ENCODE measurements at places on chromosomes 7 and 10. TPM values are rescaled to one million over a fixed set of nuclear protein-coding genes. Genes with fewer than 3 reads are reported as not detected.
A peak's percentile ranks its signal among the peaks of the same experiment; 100 is the strongest.

Gene FAM25A
- not detected for polyA plus RNA-seq

Gene OR9A2
- not detected for polyA plus RNA-seq

Gene AKR1D1
- polyA plus RNA-seq = not detected

Gene DNAJC12
- polyA plus RNA-seq = not detected

Gene CYP26C1
- polyA plus RNA-seq = not detected

Gene BTRC
- polyA plus RNA-seq = 6.0 TPM

GRCh38 chr7:143323653-143324052 is 7.7 kb downstream of the CLCN1 start:
- no peak for DNase-seq
- peaks cover 10% of the 10 kb centered on the region for H3K4me1 ChIP-seq
- H3K27ac ChIP-seq = no peak overlapping the region
- H3K36me3 ChIP-seq = no peaks in the 10 kb centered on the region

- peaks cover 53% of the 10 kb centered on the region for H3K4me1 ChIP-seq
- DNase-seq = no peak
- H3K27ac ChIP-seq = peak overlapping the region; percentile 25
- no peaks in the 10 kb centered on the region for H3K36me3 ChIP-seq
- H3K27me3 ChIP-seq = no peaks in the 10 kb centered on the region
Observed at GRCh38 chr7:131039836-131040235, 287.8 kb upstream of the MKLN1 start.

GRCh38 chr7:95897557-95898251 is 125.3 kb downstream of the DYNC1I1 start:
- peaks cover 3% of the 10 kb centered on the region for H3K27me3 ChIP-seq
- H3K4me1 ChIP-seq = no peaks in the 10 kb centered on the region
- H3K36me3 ChIP-seq = no peaks in the 10 kb centered on the region
- no peak for DNase-seq
- H3K4me3 ChIP-seq = no peak overlapping the region

GRCh38 chr7:78148166-78148894 is 349.8 kb downstream of the PHTF2 start:
- no peak overlapping the region for H3K4me3 ChIP-seq
- H3K36me3 ChIP-seq = no peaks in the 10 kb centered on the region
- peaks cover 14% of the 10 kb centered on the region for H3K27me3 ChIP-seq
- no peak overlapping the region for H3K27ac ChIP-seq
- no peak for DNase-seq

DNA sequence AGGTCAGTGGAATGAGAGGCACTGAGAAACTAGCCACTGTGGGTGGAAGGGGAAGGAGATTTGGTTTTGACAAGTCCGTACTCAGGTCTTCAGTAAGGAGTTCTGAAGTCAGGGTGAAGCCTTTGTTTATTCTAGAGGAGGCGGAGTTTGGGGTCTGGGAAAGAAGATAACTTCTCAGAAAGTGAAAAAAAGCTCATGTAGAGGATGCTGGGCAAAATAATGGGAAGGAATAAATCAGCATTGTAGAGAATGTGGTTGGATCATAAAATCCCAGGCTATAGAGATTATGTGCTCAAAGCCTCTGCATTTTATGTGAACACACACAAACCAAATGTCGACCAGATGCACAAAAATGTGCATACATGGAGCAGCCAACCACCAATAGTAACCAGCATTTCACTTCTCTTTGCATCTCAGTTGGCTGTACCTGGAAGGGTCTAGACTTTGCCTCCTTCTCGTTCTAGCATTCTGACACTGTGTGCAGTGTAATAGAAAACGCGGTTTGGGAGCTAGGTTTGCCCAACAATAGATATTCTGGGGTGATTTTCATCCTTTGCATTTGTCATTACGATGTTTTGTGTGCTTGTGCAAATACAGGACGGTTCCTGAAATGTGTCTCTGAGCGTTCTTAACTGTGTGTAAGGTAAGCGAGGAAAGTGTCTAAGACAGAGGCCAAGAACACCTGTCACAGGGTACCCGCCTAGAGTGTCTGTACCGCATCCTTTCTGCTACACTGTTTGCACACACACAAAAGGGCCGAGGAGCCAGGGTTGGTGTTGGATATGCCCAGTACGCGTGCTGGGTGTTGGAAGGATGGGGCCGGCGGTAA is 603 bp upstream of the HECW1 start:
- peaks cover 64% of the 10 kb centered on the region for H3K27me3 ChIP-seq
- no peak overlapping the region for H3K27ac ChIP-seq
- no peaks in the 10 kb centered on the region for H3K36me3 ChIP-seq
- no peak for DNase-seq
- no peak overlapping the region for H3K4me3 ChIP-seq
- H3K4me1 ChIP-seq = peaks cover 13% of the 10 kb centered on the region

- H3K36me3 ChIP-seq = peaks cover 9% of the 10 kb centered on the region
- H3K4me1 ChIP-seq = peaks cover 9% of the 10 kb centered on the region
- H3K4me3 ChIP-seq = no peak overlapping the region
- H3K27me3 ChIP-seq = no peaks in the 10 kb centered on the region
- no peak for DNase-seq
- H3K27ac ChIP-seq = peak overlapping the region; percentile 48
Observed at GRCh38 chr7:156034397-156034796, 222.1 kb upstream of the SHH start.

DNA sequence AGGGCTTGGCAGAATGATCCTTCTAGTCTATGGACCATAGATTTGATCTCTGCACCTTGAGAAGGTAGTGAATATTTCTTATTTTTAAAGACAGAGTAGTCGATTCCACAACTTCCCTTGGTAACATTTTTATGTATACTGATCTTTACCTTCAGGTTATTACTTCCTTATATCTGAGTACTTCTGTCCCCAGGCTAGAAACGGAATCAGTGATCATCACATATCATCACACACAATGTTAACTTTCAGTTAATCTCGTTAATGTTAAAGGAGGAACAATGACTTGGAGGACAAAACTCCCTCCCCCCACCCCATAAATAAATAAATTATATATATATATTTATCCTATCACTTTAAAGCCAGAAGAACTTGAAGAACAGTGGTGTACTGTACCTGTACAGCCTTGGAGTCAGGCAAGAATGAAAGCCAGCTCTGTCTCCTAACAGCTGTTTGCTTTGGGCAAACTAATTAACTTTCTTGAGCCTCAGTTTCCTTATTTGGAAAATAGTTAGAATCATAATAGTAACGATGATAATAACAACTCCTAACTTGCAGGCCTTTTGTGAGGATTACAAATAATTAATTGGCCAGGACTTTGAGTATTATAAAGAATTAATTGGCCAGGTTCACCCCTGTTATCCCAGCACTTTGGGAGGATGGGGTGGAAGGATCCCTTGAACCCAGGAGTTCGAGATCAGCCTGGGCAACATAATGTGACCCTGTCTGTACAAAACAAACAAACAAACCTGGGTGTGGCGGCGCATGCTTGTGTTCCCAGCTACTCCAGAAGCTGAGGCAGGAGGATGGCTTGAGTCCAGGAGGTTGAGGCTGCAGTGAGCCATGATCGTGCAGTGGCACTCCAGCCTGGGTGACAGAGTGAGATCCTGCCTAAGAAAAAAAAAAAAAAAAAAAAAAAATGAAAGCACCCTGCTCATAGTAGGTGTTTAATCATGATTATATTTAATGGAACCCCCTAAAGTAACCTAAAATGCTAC is 63.5 kb downstream of the SAMD9 start:
- no peak overlapping the region for H3K27ac ChIP-seq
- H3K36me3 ChIP-seq = no peaks in the 10 kb centered on the region
- H3K4me3 ChIP-seq = no peak overlapping the region
- no peaks in the 10 kb centered on the region for H3K27me3 ChIP-seq
- no peaks in the 10 kb centered on the region for H3K4me1 ChIP-seq

GRCh38 chr7:108314551-108314950 is 141.7 kb downstream of the NRCAM start:
- no peaks in the 10 kb centered on the region for H3K36me3 ChIP-seq
- H3K27me3 ChIP-seq = peaks cover 18% of the 10 kb centered on the region
- no peak overlapping the region for H3K27ac ChIP-seq
- no peak overlapping the region for H3K4me3 ChIP-seq
- H3K4me1 ChIP-seq = peaks cover 13% of the 10 kb centered on the region

All from naive B cell (primary cell).